ENCODE measurements at places on chromosomes 1 and 21.

- H3K4me1 ChIP-seq, result no peaks in the 10 kb centered on the region
- no peak overlapping the region for H3K4me3 ChIP-seq
- peaks cover 59% of the 10 kb centered on the region for H3K36me3 ChIP-seq
Measured at GRCh38 chr1:154344977-154345837, 19.9 kb downstream of the ATP8B2 start.

DNA sequence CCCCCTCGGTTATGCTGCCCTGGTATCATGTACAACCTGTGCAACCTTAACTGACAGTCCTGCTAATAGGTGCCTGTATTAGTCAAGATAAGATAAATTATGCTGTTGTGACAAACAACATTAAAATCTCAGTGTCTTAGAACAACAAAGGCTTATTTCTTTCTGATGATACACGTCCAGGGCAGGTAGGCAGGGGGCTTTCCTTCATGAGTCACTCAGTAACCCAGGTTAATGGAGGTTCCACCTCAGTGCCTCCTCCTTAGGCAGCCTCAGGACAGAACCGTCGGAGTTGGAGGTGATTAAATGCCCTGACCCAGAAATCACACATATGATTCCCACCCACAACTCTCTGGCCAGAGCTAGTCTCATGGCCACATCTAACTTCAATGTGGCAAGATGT is 94.6 kb upstream of the CASZ1 start:
- peaks cover 26% of the 10 kb centered on the region for H3K4me1 ChIP-seq
- H3K27me3 ChIP-seq, result no peaks in the 10 kb centered on the region
- H3K4me3 ChIP-seq, result no peak overlapping the region
- peak overlapping the region; percentile 69 for H3K27ac ChIP-seq

GRCh38 chr1:46098027-46098712 is 34.3 kb downstream of the PIK3R3 start:
- peaks cover 35% of the 10 kb centered on the region for H3K36me3 ChIP-seq
- H3K27me3 ChIP-seq, result no peaks in the 10 kb centered on the region
- peaks cover 6% of the 10 kb centered on the region for H3K4me1 ChIP-seq
- no peak overlapping the region for H3K4me3 ChIP-seq
- no peak overlapping the region for H3K27ac ChIP-seq
- no peak for DNase-seq

- peaks cover 17% of the 10 kb centered on the region for H3K36me3 ChIP-seq
- peak overlapping the region; percentile 54 for H3K27ac ChIP-seq
- peaks cover 11% of the 10 kb centered on the region for H3K4me1 ChIP-seq
Measured at GRCh38 chr1:206479183-206480125, 9.2 kb downstream of the IKBKE start.

DNA sequence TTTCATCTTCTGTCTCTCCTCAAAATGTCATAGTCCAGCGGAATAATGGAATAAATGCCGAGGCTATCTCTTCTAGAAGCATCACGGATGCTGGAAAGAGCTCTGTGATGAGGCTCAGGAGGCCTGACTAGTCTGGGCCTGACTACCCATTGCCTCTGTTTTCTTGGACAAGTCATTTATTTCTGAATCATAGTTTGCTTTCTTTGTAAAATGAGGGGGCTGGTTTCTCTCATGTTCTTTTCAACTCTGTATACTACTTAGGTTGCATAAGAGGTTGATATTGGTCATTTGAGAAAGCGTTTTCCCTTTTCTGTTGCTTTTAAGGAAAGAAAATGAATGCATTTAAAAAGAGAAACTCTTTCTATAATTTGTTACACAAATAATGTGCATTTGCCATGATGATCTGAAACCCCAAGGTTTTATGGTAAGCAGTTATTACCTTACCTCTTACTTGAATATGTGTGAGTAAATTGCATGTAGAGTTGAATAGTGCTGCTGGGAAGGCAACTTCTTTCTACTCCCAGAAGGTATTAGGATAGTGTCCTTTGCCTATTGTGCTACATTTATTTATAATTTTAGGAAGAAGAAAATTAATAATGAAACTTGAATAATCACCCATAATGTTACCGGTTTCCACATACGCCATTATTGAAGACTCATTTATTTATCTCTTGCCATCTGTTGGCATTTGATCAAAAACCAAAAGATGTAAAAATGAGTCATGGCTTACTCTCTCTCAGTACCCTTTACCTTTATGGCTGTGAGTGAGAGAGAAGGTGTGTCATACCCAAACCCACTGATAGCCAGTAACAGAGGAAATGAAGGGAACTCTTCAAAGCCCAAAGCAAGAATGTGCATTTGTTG is 179.1 kb downstream of the FASLG start:
- no peaks in the 10 kb centered on the region for H3K36me3 ChIP-seq
- DNase-seq, result no peak
- H3K27ac ChIP-seq, result no peak overlapping the region
- no peaks in the 10 kb centered on the region for H3K4me1 ChIP-seq

GRCh38 chr1:159889202-159889601 is 10.8 kb downstream of the CFAP45 start:
- peaks cover 6% of the 10 kb centered on the region for H3K4me1 ChIP-seq
- no peak overlapping the region for H3K4me3 ChIP-seq
- H3K27ac ChIP-seq, result no peak overlapping the region
- no peak for DNase-seq
- no peaks in the 10 kb centered on the region for H3K27me3 ChIP-seq

DNA sequence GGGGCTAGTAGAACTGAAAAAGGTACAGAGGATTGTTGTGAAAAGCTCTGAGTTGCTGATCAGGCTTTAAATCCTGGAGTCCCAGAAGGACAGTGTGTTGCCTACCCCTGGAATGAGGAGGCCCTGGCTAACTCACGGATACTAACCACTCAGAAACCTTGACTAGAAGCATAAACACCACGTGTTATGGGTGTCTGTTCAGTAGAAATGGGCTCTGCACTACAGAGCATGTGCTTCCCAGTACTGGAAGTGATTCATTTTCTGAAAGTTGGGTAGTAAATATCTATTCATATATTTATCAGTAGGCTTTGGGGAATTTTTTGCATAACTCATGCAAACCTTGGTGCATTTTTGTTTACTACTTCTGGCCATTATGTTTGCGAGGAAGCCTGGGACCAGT is 15.1 kb upstream of the CLCA1 start:
- H3K27me3 ChIP-seq, result peaks cover 3% of the 10 kb centered on the region
- H3K27ac ChIP-seq, result no peak overlapping the region
- no peaks in the 10 kb centered on the region for H3K4me1 ChIP-seq
- no peak for DNase-seq
- no peak overlapping the region for H3K4me3 ChIP-seq

GRCh38 chr1:233433436-233434210 is 106.1 kb downstream of the MAP3K21 start:
- no peak overlapping the region for H3K4me3 ChIP-seq
- peak overlapping the region; percentile 62 for H3K27ac ChIP-seq
- peaks cover 6% of the 10 kb centered on the region for H3K27me3 ChIP-seq
- peaks cover 3% of the 10 kb centered on the region for H3K36me3 ChIP-seq

DNA sequence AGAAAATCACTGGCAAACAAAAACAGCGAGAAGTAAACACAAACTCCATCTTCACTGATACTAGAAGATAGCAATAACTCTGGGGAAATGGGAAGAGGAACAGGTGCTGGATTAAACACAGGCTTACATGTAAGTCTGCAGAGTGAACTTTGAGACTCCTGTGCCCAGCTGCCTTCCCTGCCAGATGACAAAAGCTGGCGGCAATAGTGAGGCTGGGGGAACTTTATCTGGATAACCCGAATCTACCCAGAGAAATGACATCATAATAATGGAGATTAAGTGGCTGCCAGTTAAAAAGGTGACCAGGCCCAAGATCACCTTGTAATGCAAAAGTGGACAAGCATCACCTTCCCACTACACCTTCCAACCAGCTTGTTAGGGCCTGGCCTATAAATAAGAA is 184.5 kb downstream of the CHRM3 start:
- H3K27ac ChIP-seq, result no peak overlapping the region
- no peak for DNase-seq
- peaks cover 4% of the 10 kb centered on the region for H3K4me1 ChIP-seq
- no peaks in the 10 kb centered on the region for H3K36me3 ChIP-seq
- no peak overlapping the region for H3K4me3 ChIP-seq

DNA sequence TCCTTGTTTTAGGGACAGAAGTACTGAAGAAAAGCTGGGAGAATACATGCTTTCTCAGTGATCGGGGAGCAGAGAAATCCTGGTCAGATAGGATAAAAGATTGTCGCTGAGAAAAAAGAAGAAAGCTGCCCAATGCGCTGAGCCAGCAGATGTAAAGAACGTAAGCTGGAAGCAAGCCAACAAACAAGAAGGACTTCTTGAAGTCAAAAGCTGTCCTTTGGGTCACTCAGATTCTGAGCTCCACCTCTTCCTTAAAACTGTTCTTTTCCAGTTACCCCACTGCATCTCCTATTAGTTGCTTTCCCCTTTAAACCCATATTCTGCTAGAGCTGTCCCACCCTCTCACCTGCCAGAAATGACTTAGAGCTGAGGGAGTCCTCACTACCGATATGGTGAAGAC is 64.8 kb downstream of the GPR137B start:
- H3K27ac ChIP-seq, result peak overlapping the region; percentile 33
- DNase-seq, result no peak
- H3K4me3 ChIP-seq, result no peak overlapping the region
- H3K36me3 ChIP-seq, result peaks cover 46% of the 10 kb centered on the region
- peaks cover 16% of the 10 kb centered on the region for H3K4me1 ChIP-seq

DNA sequence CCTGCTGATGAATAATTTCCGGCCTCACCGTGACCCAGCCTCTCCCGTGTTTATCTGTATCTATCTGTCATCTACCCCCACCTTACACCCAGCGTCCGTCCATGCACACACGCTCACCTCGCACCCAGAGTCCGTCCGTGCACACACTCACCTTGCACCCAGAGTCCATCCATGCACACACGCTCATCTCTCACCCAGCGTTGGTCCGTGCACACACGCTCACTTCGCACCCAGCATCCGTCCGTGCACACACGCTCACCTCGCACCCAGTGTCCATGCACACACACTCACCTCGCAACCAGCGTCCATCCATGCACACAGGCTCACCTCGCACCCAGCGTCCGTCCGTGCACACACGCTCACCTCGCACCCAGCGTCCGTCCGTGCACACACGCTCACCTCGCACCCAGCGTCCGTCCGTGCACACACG is 25.0 kb upstream of the COL18A1 start:
- peaks cover 15% of the 10 kb centered on the region for H3K4me1 ChIP-seq
- no peak overlapping the region for H3K4me3 ChIP-seq
- no peaks in the 10 kb centered on the region for H3K27me3 ChIP-seq
- no peak for DNase-seq
- H3K27ac ChIP-seq, result no peak overlapping the region

GRCh38 chr1:113140588-113141446 is 67.8 kb downstream of the LRIG2 start:
- peak; percentile 62 for DNase-seq
- H3K4me3 ChIP-seq, result no peak overlapping the region
- H3K4me1 ChIP-seq, result peaks cover 42% of the 10 kb centered on the region
- H3K27ac ChIP-seq, result peak overlapping the region; percentile 83
- H3K27me3 ChIP-seq, result no peaks in the 10 kb centered on the region

GRCh38 chr1:14848625-14849024 is 250.1 kb downstream of the KAZN start:
- no peaks in the 10 kb centered on the region for H3K27me3 ChIP-seq
- no peak for DNase-seq
- H3K27ac ChIP-seq, result no peak overlapping the region

- DNase-seq, result no peak
- H3K4me3 ChIP-seq, result no peak overlapping the region
- peaks cover 2% of the 10 kb centered on the region for H3K27me3 ChIP-seq
Measured at GRCh38 chr1:55506740-55507577, 291.8 kb upstream of the USP24 start.

- H3K27me3 ChIP-seq, result no peaks in the 10 kb centered on the region
- H3K4me3 ChIP-seq, result no peak overlapping the region
- no peaks in the 10 kb centered on the region for H3K4me1 ChIP-seq
- no peak for DNase-seq
- H3K27ac ChIP-seq, result no peak overlapping the region
Measured at GRCh38 chr1:247884797-247885413, 10.5 kb upstream of the OR2W3 start.

DNA sequence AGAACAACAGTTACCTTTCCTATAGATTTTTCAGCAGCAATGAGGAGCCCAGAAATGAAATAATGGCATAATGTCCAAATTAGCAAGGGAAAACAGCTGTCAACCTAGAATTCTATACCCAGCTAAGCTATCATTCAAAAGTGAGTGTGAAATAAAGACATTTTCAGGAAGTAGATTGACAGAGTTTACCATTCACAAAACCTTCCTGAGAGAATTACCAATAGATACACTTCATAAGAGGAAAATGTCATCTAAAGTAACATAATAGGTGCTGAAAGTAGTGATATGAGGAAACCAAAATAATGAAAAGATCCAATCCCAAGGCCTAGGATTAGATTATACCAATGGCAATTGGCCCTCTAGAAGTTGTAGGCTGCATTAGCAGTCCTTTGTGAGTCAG is 34.6 kb downstream of the OBSCN start:
- H3K27me3 ChIP-seq, result no peaks in the 10 kb centered on the region
- H3K4me1 ChIP-seq, result no peaks in the 10 kb centered on the region
- H3K36me3 ChIP-seq, result peaks cover 96% of the 10 kb centered on the region

DNA sequence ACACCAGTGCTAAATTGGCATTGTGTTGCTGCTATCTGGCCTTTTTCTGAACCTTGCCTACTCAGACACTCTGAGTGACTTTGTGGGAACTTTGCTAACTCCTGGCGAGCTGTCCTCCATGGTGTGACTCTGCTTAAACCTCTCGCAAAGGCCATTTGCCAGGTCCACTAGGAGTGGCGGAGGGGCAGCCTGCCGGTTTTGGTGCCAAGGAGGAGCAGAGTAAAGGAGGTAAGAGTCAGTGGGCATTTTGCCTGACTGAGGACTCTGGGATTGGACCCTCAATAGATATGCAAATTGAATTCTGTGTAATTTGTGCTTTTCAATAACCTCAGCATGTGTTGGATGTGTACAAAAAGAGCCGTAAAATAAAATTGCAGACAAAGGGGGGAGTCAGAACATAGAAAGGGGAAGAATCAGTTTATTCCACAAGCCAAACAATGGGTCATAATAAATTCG is 386.6 kb upstream of the NFIA start:
- H3K27ac ChIP-seq, result no peak overlapping the region
- no peak for DNase-seq
- H3K4me3 ChIP-seq, result no peak overlapping the region
- H3K36me3 ChIP-seq, result no peaks in the 10 kb centered on the region

DNA sequence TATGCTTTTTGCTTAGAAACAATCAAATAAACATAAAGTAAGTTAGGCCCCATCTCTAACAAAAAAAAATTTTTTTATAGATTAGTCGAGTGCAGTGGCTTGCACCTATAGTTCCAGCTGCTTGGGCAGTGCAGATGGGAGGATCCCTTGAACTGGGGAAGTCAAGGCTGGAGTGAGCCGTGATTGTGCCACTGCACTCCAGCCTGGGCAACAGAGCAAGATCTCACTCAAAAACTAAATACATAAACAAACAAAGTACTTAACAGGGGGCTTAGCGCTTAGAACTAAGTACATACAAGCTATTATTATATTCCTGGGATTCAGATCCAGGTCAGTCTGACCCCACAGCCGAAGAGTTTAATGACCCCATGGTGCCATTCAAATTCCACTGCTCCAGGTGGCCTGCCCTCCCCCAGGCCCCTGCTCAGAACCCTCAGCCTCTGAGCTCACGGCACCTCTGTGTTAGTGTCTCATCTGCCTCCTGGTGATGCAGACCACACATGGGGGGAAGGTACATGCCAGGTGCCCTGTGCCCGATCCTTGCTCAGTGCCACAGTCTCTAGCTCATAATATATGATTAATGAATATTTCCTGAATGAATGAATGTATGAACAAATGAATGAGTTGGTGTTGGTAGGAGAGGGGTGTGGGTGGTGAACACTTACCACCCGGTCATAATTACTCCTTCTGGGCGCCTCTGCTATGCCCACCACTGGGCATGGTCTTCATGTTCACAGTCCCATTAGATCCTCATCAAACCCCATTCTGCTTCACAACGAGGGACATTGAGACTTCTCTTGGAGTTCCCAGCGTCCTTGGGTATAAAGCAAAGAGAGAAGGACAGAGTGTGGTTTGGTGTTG is 14.6 kb downstream of the NCMAP start:
- DNase-seq, result no peak
- H3K27me3 ChIP-seq, result no peaks in the 10 kb centered on the region
- H3K36me3 ChIP-seq, result no peaks in the 10 kb centered on the region
- no peak overlapping the region for H3K27ac ChIP-seq
- H3K4me1 ChIP-seq, result peaks cover 10% of the 10 kb centered on the region

Measured in mesothelial cell of epicardium (in vitro differentiated cells).